ENCODE measurements at places on chromosomes 1 and 21.

- DNase-seq, result no peak
Observed at GRCh38 chr21:14620152-14620551, 74.0 kb upstream of the SAMSN1 start.

GRCh38 chr21:36973986-36974850 is 7.7 kb upstream of the HLCS start:
- DNase-seq, result no peak

- peak; percentile 43 for DNase-seq
Observed at GRCh38 chr1:243917177-243917862, 67.3 kb upstream of the AKT3 start.

DNA sequence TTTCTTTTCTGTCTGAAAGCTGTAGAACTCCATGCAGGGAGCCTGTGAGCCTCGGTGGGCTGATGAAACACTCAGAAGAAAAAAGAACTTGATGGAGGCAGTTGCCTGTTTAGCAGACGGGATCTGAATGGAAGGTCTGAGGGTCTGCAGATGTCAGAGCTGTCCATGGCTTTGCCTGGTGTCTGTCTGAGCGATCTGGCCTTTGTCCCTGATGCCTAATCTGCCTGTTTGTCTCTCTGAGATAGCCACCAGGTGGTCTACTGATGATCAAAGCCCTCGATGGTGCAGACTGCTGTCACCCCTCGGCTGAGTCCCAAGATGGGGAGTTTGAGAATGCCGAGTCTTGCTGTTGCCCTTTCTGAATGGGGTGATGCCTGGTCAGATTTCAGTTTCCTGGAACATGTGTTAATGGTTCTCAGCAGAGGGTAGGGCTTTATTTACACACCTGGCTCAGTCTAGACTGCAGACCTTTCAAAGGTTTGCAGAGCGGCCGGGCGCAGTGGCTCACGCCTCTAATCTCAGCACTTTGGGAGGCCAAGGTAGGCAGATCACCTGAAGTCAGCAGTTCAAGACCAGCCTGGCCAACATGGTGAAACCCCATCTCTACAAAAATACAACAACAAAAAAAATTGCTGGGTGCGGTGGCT is 90.4 kb downstream of the KIF26B start:
- no peak for DNase-seq

DNA sequence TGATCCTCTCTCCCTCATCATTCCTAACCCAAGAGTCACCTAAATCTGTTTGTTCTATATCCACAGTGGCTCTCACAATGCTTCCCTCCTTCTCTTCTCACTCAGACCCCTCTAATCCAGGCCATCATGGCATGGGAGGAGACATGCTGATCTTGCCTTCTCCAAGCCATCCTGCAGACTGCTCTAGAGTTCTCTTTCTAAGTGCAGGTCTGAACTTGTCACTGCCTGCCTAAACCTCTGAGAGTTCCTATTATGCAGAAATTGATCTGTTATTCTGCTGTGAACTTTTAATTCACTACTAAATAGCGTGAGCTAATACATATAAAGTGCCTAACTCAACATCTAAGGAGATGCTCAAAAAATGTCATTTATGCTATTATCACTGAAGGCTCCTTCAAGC is 26.8 kb downstream of the LAMC2 start:
- DNase-seq, result no peak

- no peak for DNase-seq
Observed at GRCh38 chr1:243315893-243316292, 60.1 kb downstream of the SDCCAG8 start.

DNA sequence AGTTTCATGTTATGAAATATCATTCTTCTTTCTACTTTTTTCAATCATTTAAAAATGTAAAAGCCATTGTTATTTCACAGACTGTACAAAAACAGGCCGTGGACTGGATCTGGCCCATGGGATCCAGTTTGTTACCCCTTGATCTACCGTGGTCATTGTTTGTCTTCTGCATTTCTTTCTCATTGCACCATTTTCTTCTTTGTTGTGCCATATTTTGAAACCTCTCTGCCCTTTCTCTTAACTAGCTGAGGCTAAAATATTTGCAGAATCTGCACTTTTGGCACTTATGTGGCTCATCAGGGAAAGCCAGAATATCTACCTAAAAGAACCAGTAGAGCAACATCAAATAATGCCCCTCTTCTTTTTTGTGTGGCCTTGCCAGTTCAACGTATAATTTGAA is 50.5 kb downstream of the DNAJC6 start:
- DNase-seq, result no peak

DNA sequence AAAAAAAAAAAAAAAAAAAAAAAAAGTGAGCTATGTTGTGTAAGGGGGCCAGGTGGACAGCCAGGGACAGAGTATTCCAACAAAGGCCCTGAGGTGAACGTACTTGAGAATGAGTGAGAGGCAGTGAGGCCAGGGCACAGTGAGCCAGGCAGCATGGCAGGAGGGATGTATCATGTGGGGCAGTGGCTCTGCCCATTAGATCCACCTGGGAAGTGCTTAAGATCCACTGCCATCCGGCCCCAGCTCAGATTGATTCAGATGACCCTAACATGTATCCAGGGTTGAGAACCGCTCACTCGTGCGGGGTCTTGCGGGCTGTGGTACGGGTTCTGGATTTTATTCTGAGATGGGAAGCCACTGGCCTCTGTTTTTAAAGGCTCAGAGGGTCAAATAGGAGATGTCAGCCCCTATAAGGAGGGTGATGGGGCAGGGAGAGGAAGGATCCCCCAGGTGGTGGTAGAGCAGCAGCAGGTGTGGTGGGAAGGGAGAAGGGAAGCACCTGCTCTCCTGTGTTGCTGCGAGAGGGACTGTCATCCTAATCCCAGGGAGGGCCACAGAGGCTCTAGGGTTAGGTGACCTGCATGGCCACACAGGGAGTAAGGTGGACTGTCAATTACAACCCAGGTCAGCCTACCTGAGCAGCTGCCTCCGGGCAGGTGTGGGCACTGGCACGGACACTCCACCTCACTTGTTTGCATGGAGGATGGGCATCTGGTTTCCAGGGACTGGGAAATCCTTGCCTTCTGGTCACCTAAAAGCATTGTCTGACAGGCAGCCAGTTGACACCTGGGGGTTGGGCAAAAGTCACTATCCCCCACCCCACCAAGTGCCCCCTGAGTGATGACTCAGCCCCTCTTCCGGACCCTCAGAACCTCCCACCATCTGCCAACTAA is 31.6 kb downstream of the CDK18 start:
- DNase-seq, result no peak

- no peak for DNase-seq
Observed at GRCh38 chr1:175693364-175693763, 50.0 kb downstream of the TNR start.

- no peak for DNase-seq
Observed at GRCh38 chr1:50793521-50793920, 166.5 kb downstream of the FAF1 start.

- peak; percentile 28 for DNase-seq
Observed at GRCh38 chr1:225554216-225554812, 98.6 kb downstream of the ENAH start.

DNA sequence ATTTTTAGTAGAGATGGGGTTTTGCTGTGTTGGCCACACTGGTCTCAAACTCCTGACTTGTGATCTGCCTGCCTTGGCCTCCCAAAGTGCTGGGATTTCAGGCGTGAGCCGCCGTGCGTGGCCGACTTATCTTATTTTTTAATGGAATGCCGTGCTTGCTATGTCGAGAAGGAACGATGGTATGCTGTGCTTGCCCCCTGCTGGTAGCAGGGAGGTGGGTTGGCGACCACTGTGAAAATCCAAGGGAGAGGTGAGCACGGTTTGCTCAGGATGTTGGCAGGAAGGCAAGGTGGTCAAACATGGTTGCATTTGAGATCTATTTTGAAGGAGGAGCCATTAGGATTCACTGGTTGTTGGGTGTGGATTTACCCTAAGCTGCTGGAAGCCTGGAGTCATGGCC is 45.8 kb upstream of the RCC2 start:
- DNase-seq, result no peak

DNA sequence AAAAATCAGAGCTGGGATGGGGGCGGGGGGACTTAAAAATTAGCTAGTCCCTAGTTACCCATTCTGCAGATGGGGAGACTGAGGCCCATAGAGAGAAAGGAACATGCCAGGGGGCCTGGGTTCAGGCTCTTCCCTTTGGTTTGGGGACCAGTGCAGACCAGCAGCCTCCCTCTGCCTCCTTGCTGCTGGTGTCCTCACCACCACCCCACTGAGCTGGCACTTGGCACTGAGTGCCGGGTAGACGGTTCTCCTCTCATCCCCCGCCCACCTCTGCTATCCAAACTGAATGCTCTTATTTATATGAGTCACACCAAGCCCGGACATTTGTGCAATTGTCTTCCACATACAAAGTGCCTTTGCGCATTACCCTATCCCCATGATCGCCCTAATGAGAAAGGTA is 39.2 kb downstream of the CAMK2N1 start:
- DNase-seq, result no peak

DNA sequence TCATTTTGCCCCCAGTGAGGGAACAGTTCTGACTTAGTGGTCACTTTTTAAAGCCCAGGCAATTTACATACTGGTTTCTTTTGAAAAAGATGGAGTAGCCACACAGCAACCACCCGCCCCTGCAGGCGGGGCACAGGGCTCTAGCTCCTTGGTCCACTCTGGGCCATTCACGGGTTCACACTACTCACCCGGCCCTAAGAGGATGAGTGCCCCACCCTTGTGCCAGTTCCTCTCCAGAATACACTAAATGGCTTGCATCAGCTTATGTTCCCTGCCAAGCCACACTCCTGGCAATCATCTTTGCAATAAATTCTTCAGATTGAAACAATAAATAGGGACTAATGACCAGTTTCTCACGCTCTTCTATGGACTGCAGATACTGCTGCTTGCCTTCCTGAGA is 15.7 kb upstream of the ATP13A2 start:
- DNase-seq, result peak; percentile 49

GRCh38 chr21:41160036-41160435 is 7.9 kb upstream of the BACE2 start:
- no peak for DNase-seq

GRCh38 chr21:28421716-28422524 is 570.8 kb downstream of the LTN1 start:
- DNase-seq, result peak; percentile 97

GRCh38 chr1:185566995-185567394 is 167.2 kb upstream of the HMCN1 start:
- no peak for DNase-seq

GRCh38 chr1:51189421-51190073 is 46.5 kb upstream of the RNF11 start:
- DNase-seq, result peak; percentile 73

- no peak for DNase-seq
Observed at GRCh38 chr1:210687582-210688279, 359.0 kb downstream of the HHAT start.

DNA sequence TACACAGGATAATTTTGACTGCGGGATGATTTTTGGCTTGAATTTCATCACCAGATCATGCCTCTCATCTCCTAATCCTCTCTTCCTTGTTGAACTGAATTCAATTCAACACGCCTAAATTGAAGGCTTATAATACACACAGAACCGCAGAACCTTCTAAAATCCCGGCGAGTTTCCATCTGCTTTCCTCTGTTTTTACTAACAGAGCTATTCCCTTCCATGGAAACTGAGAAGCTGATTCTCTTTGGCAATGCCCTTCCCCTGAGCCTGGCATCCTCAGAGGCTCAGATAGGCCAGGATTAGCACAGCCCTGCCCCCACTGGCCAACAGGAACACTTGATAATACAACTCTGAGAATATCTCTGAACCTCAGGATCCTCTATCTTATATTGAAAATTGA is 130.2 kb downstream of the CAPN8 start:
- no peak for DNase-seq

- DNase-seq, result no peak
Observed at GRCh38 chr1:204074274-204075138, 1.6 kb downstream of the SOX13 start.

- DNase-seq, result no peak
Observed at GRCh38 chr1:47898133-47898845, 98.9 kb downstream of the TRABD2B start.

- DNase-seq, result no peak
Observed at GRCh38 chr1:98256700-98257099, 335.9 kb upstream of the DPYD start.

DNA sequence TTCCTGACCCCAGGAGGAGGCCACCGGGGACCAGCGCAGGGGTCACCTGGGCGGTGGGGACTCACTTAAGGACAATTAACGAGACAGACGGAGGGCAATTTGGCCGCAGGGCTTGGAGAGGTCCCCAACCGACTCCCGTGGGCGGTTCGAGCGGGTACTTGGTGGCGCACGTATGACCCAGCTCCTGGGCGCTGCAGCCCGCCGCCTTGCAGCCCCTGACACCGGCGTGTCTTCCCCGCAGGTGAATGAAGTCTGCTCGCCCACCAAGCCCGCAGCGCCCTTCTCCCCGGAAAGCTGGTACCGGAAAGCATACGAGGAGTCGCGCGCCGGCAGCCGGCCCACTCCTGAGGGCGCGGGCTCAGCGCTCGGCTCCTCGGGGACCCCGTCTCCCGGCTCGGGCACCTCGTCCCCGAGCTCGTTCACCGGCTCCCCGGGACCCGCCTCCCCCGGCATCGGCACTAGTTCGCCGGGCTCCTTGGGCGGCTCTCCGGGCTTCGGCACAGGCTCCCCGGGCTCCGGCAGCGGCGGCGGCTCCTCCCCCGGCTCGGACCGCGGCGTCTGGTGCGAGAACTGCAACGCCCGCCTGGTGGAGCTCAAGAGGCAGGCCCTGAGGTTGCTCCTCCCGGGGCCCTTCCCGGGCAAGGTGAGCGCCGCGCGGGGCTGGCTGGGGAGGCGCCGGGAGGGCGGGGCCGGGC is 1.4 kb downstream of the KIF26B start:
- DNase-seq, result peak; percentile 43

- DNase-seq, result no peak
Observed at GRCh38 chr1:9863371-9863770, 39.6 kb upstream of the CLSTN1 start.

- no peak for DNase-seq
Observed at GRCh38 chr1:108615544-108615943, 45.3 kb downstream of the HENMT1 start.

GRCh38 chr1:42368096-42368795 is 12.3 kb upstream of the RIMKLA start:
- DNase-seq, result no peak

DNA sequence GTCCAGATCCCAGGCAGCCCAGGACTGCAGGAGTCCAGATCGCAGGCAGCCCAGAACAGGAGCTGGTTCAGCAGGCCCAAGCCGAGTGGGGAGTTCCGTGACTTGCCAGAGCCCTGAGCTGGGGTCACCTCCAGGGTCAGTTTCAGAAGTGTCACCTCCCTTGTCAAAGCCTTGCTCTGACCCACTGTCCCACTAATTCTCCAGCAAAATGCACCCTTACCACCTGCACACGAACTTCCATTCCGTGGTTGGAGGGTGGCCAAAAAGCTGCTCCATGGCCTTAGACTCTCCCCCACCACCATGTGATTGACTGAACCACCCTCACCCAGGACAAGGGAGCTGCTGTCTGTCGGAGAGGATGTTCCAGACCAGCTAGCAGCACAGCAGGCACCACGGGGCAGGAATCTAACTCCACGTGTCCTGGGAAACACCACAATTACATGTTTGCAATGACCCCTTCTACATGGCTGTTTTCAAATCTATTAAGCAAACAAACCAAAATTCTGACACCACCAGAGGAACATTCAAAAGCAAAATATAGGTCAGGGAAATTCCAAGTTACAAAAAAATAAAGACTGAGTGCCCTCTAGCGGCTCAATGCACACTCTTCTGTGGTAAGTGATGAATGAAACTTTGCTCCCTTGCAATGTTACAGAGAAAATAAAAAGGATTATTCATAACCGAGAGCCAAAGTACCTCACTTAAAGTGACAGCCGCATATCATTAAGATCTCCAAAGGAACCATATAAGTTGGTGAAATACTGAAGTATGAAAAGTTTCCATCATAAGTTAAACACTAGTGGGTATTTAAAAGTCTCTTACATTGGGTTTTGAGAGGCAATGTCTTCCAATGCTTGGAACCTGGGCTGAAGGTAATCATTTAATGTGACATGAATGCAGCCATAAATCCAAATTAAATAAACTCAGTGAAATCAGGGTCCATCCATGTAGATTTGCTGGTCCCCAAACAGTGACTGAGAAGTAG is 76.3 kb downstream of the NPHP4 start:
- DNase-seq, result peak; percentile 23
